Uterus (tissue), 4 donors: ENCODE measurements at places on chromosomes 13 and 19. TPM values are rescaled to one million over a fixed set of nuclear protein-coding genes. Genes with fewer than 3 reads are reported as not detected.

Gene NRTN
- total RNA-seq: not detected

Gene RASAL3
- 0.51 TPM for total RNA-seq

Gene SMIM17
- 0.88 TPM for total RNA-seq

GRCh38 chr13:38395497-38395788 is 45.8 kb downstream of the UFM1 start:
- H3K36me3 ChIP-seq: no peaks in the 10 kb centered on the region
- no peak for DNase-seq
- H3K27ac ChIP-seq: no peak overlapping the region
- H3K27me3 ChIP-seq: no peaks in the 10 kb centered on the region

- no peaks in the 10 kb centered on the region for H3K36me3 ChIP-seq
- H3K4me1 ChIP-seq: peaks cover 13% of the 10 kb centered on the region
- H3K27ac ChIP-seq: no peak overlapping the region
Measured at GRCh38 chr19:1457031-1457739, 7.3 kb downstream of the APC2 start.

- H3K4me1 ChIP-seq: no peaks in the 10 kb centered on the region
- H3K36me3 ChIP-seq: no peaks in the 10 kb centered on the region
- no peak overlapping the region for H3K4me3 ChIP-seq
Measured at GRCh38 chr13:93151277-93151676, 75.3 kb upstream of the GPC6 start.

DNA sequence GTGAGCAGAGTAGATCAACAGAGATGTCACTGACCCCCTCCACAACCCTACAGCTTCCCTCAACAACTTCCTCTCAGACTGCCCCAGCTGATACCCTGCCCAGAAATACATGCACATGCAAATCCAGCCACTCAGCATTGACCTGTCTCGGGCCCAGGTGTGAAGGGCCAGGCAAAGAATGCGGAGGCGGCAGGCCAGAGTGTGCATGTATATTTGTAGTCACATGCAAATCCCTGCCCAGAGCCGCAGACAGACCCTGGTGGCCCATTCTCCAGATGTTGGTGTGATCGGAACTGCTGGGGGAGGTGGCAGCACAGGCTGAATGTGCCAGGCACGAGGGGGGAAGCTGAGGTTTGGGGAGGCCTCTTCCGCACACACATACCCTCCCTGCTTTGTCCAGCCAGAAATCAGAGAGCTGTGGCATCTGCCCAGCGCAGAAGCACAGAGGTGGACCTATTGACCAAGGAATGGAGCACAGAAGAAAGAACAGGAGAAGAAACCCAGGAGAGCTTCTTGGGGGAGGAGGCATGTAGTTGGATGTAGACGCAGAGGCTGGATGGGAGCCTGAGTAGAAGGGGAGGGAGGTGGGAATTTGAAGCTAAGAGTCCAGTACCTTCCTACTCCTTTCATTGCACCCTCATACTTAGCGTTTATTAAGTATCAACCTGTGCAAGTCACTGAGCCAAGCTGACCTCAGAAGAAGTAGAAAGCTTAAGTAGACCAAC is 14.4 kb downstream of the MEF2B start:
- no peaks in the 10 kb centered on the region for H3K4me1 ChIP-seq
- no peak overlapping the region for H3K27ac ChIP-seq
- no peaks in the 10 kb centered on the region for H3K27me3 ChIP-seq
- H3K36me3 ChIP-seq: no peaks in the 10 kb centered on the region
- no peak overlapping the region for H3K4me3 ChIP-seq

- DNase-seq: no peak
- H3K36me3 ChIP-seq: no peaks in the 10 kb centered on the region
- H3K4me3 ChIP-seq: no peak overlapping the region
- no peak overlapping the region for H3K27ac ChIP-seq
- H3K4me1 ChIP-seq: no peaks in the 10 kb centered on the region
- no peaks in the 10 kb centered on the region for H3K27me3 ChIP-seq
Measured at GRCh38 chr13:54185101-54185500, 1156.5 kb downstream of the OLFM4 start.

GRCh38 chr13:75421133-75421532 is 60.8 kb downstream of the TBC1D4 start:
- no peaks in the 10 kb centered on the region for H3K27me3 ChIP-seq
- no peak overlapping the region for H3K27ac ChIP-seq
- peaks cover 9% of the 10 kb centered on the region for H3K4me1 ChIP-seq
- H3K36me3 ChIP-seq: no peaks in the 10 kb centered on the region
- H3K4me3 ChIP-seq: no peak overlapping the region
- no peak for DNase-seq

DNA sequence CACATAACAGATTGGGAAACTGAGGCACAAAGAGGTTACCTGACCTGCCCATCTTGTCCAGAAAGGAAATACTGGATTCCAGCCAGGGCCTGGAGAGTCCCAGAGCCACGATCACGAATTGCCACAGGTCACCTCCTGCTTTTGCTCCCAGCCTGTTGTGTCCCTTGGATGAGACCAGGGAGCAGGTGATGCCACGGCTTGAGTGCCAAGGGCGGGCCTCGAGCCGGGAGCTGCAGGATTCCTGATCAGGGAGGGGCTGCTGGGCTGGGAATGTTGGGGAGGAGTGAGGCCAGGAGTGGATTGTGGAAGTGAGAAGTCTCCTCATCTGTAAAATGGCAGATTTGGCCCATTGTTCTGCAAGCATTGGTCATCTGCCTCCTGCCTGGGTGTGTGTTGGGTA is 29.4 kb downstream of the DNM2 start:
- peaks cover 7% of the 10 kb centered on the region for H3K4me1 ChIP-seq
- no peak overlapping the region for H3K4me3 ChIP-seq
- no peaks in the 10 kb centered on the region for H3K27me3 ChIP-seq
- H3K36me3 ChIP-seq: no peaks in the 10 kb centered on the region

GRCh38 chr19:37127999-37128820 is 44.3 kb downstream of the ZNF585A start:
- H3K4me1 ChIP-seq: no peaks in the 10 kb centered on the region
- H3K4me3 ChIP-seq: no peak overlapping the region
- peaks cover 9% of the 10 kb centered on the region for H3K36me3 ChIP-seq
- no peak overlapping the region for H3K27ac ChIP-seq

- no peaks in the 10 kb centered on the region for H3K4me1 ChIP-seq
- no peaks in the 10 kb centered on the region for H3K27me3 ChIP-seq
- H3K27ac ChIP-seq: no peak overlapping the region
- DNase-seq: no peak
- H3K36me3 ChIP-seq: no peaks in the 10 kb centered on the region
Measured at GRCh38 chr19:2446381-2446780, 10.4 kb downstream of the LMNB2 start.

DNA sequence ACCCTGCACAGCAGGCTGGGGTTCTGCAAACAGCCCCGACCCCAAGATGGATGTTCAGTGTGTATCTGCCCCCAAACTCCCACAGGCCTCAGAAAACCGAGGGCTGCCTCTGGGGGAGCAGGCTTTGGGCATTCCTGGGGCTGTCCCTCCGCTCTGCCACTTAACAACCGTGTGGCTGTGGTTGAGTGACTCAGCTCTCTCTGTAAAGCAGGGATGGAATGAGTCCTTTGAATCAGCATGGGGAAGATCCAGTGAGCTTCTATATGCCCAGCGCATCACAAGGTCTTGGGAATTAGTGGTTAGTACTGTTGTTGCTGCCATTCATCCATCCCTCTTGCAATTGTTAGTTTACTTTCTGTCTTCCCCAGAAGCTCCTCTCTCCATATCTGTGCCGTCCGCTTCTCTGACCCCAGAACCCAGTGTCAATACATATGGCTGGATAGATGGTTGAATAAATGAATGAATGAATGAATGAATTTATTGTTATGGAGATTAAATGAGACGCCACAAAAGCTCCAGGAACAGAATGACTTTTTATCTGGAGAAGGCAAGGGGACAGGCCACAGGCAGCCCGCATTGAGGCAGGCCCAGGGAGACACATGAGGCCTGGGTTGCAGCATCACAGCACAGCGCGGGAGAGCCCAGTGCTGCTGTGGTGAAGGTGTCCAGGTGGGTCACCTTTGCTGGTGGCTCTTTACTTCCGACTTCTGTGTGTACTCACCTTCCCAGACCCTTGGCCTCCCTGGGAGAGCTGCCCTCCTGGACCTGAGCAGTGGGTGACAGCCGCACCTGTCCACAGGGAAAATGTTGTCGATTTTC is 89.2 kb downstream of the RGCC start:
- no peak overlapping the region for H3K4me3 ChIP-seq
- no peaks in the 10 kb centered on the region for H3K4me1 ChIP-seq
- H3K36me3 ChIP-seq: no peaks in the 10 kb centered on the region
- DNase-seq: no peak

DNA sequence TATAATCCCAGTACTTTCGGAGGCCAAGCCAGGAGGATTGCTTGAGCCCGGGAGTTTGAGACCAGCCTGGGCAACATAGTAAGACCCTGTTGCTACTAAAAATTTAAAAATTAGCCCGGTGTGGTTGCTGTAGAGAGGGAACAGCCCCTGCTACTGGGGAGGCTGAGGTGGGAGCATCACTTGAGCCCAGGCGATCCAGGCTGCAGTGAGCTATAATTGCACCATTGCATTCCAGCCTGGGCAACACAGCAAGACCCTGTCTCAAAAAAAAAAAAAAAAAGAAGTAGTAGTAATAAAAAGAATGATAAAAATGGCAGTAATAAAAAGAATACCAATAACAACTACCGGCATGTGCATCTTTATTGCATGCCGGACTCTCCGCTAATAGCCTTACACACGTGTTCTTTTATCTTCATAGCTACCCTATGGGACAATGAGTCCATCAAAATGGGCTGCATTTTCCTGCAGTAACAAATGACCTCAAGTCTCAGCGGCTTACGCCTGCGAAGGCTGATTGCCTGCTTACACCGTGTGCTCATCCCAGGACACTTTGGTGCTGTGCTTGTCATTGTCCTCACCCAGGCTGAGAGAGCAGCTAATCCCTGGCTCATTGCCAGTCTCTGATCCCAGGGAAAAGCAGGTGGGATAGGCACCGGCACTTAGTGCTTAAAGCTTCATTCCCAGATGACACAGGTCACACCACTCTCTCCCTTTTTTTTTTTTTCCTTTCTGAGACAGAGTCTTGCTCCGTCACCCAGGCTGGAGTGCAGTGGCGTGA is 14.4 kb upstream of the SYCN start:
- no peak overlapping the region for H3K27ac ChIP-seq
- H3K36me3 ChIP-seq: no peaks in the 10 kb centered on the region
- H3K4me1 ChIP-seq: no peaks in the 10 kb centered on the region
- H3K4me3 ChIP-seq: no peak overlapping the region
- no peak for DNase-seq
